ENCODE measurements at places on chromosomes 1 and 21.
A peak's percentile ranks its signal among the peaks of the same experiment; 100 is the strongest.

- DNase-seq: no peak
These were observed 175.6 kb upstream of the ESRRG start for GRCh38 chr1:216898801-216899200.

DNA sequence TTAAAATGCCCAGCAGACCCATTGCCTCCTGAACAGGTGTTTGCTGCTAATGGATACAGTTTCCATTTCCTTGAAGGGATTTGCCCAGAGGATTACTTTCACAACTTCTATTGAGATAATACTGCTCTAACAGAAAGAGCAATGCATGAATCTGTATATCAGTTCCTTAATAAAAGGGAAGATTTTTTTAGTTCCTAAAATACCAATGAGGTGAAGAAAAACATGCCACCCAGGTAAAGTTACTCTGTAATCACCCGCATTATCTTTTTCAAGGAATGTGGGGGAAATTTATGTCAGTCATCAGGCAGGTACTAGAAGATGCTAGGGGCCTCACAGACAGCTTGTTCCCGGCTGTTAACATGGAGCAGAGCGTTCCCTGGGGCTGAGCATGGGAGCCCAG is 41.1 kb downstream of the KCNJ15 start:
- no peak for DNase-seq

GRCh38 chr1:45516036-45516435 is 5.6 kb downstream of the PRDX1 start:
- no peak for DNase-seq

- peak; percentile 88 for DNase-seq
These were observed 27.2 kb upstream of the EPS8L3 start for GRCh38 chr1:109790735-109791494.

DNA sequence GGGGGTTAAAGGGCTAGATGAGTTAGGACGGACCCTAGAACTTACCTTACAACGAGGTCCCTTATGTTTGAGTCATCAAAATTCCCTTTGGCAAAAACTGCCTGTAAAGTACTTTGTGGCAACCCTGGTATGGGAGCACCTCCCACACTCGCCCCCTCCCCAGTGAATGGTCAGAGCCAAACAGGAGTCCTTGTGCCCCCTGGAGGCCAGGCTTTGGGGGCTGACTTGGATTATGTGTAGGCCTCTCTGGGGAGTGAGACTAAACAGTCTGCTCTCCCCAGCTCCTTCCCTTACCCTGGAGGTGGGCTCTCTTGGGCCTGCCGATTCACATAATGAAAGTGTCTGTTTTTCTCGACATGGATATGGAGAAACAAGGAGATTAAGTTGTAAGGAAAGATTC is 81.2 kb downstream of the ADCY10 start:
- no peak for DNase-seq

GRCh38 chr1:246798606-246799496 is 74.6 kb downstream of the SCCPDH start:
- no peak for DNase-seq

GRCh38 chr1:180194546-180195207 is 35.4 kb upstream of the LHX4 start:
- no peak for DNase-seq

DNA sequence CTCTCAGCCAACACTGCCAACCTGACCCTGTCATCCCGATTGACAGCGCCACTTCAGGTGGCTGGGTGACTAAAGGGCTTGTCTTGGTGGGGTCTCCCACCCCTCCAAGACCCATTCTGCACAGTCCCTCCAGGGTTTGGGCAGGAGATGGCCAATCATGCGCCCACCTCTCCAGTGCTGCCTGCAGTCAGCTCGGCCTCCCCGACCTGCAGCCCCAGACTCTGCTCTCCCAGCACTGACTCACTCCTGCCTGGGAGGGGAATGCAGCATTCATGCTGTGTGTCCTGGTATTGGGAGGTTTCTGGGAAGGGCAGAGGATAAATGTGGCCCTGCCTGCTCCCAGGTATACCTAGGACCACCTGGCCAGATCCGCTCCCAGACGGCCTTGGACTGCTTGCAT is 9.7 kb downstream of the TMEM81 start:
- DNase-seq: no peak
